ENCODE measurements at places on chromosomes 2 and 18.
A peak's percentile ranks its signal among the peaks of the same experiment; 100 is the strongest.

DNA sequence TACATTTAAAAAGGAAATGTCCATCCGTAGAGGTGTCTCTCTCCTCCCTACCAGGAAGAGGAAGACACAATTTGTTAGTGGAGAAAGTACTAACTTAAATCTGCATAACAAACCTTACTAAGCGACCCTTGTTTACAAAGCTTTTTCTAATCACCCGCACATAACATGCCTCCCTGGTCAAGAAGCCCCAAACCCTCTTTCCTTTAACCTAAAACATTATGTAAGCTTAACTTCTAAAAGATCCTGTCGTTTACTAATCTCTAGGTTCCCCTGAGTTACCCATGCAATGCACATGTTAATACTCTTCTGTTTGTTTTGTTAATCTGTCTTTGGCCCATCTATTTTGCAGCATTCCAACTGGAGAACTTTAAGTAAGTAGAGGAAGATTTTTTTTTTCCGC lies 630.3 kb upstream of the NRXN1 start:
- DNase-seq: no peak

- DNase-seq: no peak
Measured at GRCh38 chr2:149100739-149101699, 62.5 kb downstream of the LYPD6B start.

DNA sequence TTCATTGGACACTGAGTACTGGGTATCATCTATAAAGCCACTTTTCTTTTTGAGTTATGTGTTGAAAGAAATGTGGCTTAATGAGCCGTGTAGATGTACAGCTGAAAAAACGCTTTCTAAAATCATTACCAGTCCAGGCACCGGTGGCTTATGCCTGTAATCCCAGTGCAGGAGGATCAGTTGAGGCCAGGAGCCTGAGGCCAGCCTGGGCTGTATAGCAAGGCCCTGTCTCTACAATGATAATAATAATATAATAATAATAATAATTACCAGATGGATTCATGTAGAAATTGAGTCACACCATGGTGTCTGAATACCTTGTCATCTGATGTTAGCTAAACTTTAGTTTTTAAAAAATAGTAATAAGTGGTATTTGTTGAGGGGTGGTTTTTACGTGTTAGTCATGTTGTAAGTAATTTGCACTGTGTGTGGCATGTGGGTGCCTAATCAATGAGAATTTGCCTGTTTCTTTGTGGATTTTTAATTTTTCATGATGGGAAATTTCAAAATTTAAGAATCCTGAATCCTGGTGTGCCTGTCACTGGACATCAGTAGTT lies 30.1 kb downstream of the NCK2 start:
- no peak for DNase-seq

- DNase-seq: peak; percentile 56
Measured at GRCh38 chr2:109208071-109208950, 79.3 kb downstream of the SH3RF3 start.

- DNase-seq: no peak
Measured at GRCh38 chr2:147027436-147027835, 817.4 kb upstream of the ACVR2A start.

GRCh38 chr2:72475246-72475645 lies 327.6 kb upstream of the CYP26B1 start:
- no peak for DNase-seq

GRCh38 chr2:10057231-10058107 lies 14.1 kb downstream of the KLF11 start:
- no peak for DNase-seq

DNA sequence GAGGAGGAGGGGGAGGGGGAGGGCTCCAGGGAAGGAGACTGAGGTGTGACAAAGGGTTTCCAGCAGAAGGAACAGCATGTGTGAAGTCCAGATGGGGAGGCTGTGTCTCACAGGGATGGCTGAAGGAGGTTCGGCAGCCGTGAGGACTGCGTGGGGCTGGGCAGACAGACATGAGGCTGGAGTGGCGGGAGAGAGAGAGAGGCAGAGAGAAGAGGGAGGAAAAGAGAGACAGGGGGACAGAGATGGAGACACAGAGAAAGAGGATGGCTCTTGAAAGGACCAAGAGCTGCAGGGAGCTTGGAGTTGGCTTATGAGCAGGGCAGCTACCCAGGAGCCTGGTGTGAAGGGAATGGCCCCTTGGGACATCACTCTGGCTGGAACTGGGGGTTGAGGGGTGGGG lies 138.9 kb upstream of the ASB18 start:
- DNase-seq: no peak

- no peak for DNase-seq
Measured at GRCh38 chr18:42192251-42193248, 237.5 kb downstream of the PIK3C3 start.

DNA sequence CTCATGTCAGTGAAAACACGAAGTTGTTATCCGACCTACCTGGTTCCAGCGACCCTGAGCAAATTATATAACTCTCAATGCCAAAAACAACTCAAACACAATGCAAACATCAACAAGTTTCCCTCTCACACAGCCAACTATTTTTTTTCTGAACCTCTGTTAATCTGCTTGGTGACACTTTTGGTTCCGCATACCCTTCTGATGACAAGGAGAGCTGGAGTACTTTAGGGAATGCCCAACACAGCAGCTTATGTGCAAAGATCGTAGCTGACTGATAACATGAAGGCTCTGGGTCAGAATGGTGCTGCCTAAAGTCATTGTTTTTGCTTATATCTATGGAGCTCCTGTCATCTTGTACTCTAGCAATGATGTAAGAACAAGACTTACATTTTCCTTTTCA lies 72.7 kb upstream of the CCDC68 start:
- no peak for DNase-seq

- DNase-seq: no peak
Measured at GRCh38 chr2:230908595-230909191, 16.3 kb downstream of the GPR55 start.

GRCh38 chr2:197298609-197299008 lies 12.0 kb downstream of the ANKRD44 start:
- DNase-seq: no peak

- DNase-seq: no peak
Measured at GRCh38 chr2:228590681-228591080, 409.2 kb upstream of the SPHKAP start.

- no peak for DNase-seq
Measured at GRCh38 chr2:23563673-23564614, 179.0 kb downstream of the KLHL29 start.

DNA sequence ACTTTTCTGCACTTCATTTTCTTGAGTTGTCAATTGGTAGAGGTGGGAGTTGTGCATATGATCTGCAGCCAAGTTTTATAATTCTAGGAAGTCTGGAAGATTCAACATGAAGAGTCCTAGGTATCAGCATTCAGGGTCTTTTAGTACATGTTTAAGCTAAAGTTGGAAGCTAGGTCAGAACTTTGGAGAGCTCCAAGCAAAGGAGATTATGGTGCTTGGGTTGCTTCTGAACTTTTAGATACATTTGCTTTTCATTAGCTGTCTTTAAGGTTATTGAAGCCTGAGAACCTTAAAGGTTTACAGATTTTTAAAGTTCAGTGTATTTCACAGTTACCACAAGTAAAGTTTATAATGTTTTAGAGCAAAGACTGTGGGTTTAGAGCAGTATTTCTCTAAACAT lies 85.5 kb downstream of the EPC2 start:
- DNase-seq: no peak

- DNase-seq: no peak
Measured at GRCh38 chr2:226079671-226080181, 680.2 kb downstream of the NYAP2 start.

GRCh38 chr2:150607390-150607811 lies 119.9 kb upstream of the RND3 start:
- DNase-seq: no peak

DNA sequence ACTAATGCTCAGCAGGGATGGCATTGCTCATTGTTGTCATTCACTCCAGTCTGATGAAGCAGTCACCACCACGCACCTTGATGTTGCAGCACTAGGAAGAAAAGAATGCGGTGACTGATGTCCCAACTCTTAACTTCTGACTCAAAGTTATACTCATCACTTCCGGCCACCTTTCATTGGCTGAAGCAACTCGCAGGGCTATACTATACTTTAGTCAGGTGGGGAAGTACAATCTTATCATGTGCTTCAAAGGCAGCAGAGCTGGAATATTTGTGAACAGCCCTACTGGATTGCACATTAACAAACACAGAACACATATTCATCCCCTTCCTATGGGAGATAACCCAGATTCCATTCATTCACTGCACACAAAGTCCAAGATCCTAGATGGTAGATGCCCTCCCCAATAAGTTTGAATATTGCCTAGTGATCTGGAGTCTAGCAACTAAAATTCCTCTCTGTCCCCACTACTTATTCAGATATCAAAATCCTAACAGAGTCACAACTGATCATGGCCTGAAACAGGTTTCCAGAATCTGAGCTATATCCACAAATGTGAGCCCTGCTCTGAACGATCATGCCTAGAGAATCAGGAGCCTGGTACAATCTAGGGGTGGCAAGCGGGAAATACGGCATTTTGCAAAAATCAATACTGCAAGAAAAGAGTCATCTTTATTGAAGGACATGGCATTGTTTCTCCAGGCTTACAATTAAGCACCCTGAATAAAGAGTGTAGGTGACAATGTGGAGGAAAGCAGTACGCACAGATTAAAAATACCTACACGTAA lies 3.4 kb upstream of the SPATS2L start:
- no peak for DNase-seq

- no peak for DNase-seq
Measured at GRCh38 chr18:77145364-77145901, 12.8 kb upstream of the MBP start.

GRCh38 chr2:98637401-98638147 lies 29.2 kb downstream of the UNC50 start:
- DNase-seq: no peak
